Dorsolateral prefrontal cortex (tissue), 122 donors: ENCODE measurements at places on chromosomes 2 and 18.

DNA sequence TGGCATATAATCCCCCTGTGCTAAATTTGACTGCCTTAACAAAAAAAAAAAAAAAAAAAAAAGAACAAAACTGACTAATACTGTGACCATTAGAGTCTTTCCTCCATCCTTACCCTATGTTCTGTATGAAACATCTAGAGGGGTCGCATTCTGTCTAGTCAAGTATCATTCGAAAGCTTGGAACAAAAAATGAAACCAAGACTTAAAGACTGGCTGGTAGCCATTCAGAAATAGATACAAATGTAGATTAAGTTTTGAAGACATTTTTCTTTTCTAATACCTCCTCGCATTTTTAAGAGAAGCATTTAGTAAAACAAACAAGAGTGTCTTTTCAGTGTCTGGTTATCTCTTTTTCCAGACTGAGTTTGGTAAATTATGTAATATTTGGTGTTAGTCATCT lies 66.7 kb downstream of the SPATS2L start:
- no peak for DNase-seq

- DNase-seq: no peak
Measured at GRCh38 chr18:51171223-51171622, 26.3 kb downstream of the MEX3C start.

DNA sequence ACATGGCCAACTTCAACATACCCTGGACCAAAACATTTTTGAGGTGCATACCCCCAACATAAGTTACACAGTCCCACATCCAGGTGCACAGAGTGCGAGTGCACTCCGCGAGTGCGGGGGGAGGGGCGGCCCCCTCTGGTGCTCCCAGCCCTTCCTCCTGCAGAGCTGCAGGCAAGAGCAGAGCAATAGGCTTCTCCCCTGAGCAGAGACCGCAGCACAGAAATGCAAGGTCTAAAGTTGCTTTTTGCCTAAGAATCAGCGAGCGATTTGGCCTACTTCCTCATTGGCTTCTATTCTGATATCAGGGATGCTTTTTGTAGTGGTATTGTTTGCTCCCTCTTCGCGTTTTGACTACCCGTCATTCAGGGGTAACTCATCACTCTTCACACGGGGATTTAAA lies 40.6 kb downstream of the BOLA3 start:
- DNase-seq: no peak

DNA sequence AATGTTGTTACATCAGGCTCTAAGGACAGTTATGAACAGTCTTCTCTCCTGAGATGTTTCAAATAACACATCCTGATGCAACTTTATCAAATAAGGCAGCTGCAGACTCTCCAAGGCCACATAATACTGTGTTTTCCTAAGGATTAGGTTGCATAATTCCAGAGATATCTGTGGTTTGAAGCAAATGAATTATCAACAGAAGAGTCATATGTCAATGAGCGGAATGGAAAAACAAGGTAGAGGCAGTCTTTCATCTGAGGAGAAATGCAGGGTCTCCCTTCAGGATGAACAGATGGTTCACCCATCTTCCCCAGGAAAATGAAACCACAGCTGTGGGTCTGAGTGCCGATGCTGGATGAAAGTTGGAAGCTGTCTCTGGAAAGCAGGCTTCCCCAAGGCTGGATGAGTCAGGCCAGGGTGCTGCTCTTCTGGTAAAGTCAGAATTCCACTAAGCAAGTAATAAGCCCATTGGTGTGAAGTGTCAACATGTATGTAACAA lies 22.2 kb downstream of the LYG1 start:
- no peak for DNase-seq

DNA sequence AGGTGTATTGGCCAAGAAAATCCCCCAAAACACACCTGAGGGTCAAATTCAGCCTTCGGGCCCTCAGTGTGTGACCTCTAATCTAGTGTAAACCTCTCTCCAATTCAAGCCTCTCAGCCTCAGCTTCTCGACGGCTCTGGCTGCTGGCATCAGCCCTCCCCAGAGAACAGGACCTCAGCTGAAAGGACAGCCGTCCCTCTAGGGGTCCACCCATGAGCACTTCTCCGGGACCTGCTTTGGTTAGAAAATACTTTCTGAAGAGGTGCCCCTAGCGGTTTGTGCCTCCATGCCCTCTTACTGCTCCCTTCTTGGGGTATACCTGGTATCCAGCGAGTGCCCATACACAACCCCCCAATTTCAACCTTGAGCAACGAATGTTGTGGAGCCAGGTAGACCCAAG lies 48.8 kb downstream of the INHBB start:
- peak; percentile 17 for DNase-seq

DNA sequence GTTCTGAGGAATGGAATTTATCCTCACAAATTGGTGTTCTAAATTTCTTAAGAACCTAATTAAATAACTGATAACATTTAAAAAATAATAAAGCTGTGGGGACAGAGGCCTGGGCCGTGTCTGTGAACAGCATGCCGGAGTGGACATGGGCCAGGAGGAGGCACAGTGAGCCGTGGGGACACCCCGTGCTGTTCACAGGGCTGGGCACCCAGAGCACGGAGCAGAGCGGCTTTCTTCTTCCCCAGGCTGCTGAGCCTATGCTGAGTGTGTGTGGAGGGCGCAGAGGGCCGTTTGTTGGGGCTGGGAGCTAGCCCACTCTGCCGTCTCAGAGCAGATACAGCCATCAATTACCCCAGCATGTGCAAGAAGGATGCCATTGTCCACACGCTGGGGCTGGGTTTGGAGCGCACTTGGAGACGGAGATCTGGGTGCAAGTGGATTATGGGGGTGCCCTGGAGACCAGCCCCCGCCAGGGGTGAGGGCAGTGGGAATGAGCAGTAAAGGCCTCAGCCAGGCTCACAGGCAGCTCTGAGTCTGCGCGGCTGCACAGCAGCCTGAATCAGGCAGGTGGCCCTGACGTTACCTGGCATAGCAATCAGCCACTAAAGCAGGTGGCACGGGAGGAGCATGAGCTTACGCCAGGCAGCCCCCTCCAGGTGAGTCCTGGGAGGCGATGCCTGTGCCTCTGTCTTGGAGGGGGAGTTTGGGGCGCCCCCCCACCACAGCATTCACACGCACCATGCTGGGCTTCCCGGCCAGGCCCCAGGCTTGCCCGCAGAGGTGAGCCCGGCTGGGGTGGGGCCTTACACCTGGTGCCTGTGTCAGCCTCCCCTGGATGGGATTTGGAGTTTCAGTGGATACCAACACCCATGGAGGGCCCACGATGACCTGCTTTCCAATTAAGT lies 52.1 kb upstream of the SLC66A3 start:
- no peak for DNase-seq

GRCh38 chr2:204779771-204780170 lies 234.5 kb downstream of the PARD3B start:
- no peak for DNase-seq

- no peak for DNase-seq
Measured at GRCh38 chr2:143741205-143741604, 612.0 kb downstream of the ARHGAP15 start.

GRCh38 chr2:212596688-212597087 lies 58.1 kb upstream of the ERBB4 start:
- DNase-seq: no peak

DNA sequence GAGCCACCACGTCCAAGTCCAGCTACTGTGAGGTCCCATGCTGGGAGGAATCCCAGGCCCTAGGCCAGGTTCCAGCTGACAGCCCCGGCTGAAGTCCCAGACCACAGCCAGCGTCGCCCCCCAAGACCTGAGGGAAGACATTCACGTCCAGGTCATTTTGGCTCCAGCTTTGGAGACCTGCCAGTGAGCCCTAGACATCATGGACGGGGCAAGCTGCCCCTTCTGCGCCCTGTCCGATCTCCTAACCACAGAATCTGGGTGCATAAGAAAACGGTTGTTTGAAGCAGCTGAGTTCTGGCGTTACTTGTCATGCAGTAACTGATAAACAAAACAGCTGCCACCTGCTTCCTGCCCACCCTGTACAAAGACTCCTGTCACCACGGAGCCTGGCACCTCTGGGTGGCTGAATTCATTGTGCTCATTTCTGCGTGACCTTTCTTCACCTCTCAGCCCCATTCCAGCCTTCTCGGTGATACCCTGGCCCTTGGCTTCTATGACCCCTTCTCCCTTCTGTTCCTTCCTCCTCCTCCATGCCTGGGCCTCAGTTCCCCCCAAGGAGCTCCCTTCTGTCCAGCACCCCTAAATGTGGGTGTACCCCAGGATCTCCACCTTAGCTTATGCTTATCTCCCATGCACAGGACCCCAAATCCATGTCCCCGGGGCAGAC lies 72.6 kb upstream of the SMAD7 start:
- peak; percentile 27 for DNase-seq

- DNase-seq: no peak
Measured at GRCh38 chr18:12863687-12864216, 20.3 kb downstream of the PTPN2 start.

- DNase-seq: no peak
Measured at GRCh38 chr2:25375989-25376545, 34.3 kb upstream of the DNMT3A start.

DNA sequence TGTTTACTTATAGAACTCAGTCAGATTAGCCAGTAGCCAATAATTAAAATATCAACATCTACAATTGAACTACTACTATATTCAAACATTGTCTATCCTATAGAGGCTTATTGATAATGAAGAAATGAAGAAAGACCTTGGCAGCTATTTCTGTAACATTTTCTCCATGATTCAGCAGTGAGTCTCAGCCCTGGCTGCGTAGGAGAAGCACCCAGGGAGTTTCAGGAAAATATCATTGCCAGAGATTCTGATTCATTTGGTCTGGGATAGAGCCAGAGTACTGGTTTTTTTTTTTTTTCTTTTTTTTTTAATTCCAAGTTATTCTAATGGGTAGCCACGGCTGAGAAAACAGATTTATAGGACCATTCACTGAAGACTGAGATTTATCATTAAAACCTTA lies 404.8 kb downstream of the TXNL1 start:
- DNase-seq: no peak

- no peak for DNase-seq
Measured at GRCh38 chr18:48139431-48140347, 209.2 kb upstream of the SMAD2 start.

DNA sequence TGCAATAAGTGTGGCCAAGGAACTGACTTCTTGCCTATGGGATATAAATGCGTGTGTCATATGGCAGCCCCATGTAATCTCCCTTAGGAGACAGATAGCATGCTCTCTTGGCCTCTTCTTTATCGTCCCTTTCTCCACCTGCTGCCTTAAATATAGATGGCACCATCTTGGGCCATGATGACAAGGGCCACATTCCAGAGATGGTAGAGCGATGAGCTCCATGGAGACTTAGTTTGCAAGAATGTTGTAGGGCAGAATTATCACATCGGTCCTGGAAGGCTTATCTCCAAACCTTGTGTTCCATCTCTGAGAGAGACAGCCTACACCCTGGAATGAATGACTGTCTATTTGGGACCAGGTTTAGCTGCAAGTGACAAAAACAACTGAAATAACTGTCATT lies 536.7 kb downstream of the TNS1 start:
- DNase-seq: no peak

- peak; percentile 70 for DNase-seq
Measured at GRCh38 chr18:21242141-21242779, at the start of gene GREB1L. Gene GREB1L, plus strand, starts transcription at chr18:21242232. Its CDS starts 141,287 bp downstream, at chr18:21383519.

GRCh38 chr2:101264360-101264939 lies 11.8 kb downstream of the CNOT11 start:
- DNase-seq: no peak

DNA sequence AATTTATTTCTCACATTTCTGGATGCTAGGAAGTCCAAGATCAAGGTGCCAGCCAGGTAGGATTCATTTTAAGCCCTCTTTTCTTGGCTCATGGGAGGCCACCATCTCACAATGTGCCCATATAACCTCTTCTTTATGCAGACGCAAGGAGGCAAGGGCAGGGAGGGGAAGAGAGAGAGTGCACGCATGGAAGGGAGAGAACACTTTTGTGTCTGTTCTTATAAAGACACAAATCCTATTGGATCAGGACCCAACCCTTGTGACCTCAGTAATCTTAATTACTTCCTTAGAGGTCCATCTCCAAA lies 32.5 kb downstream of the CMPK2 start:
- DNase-seq: no peak
